Astrocyte of the hippocampus (primary cell): ENCODE measurements at places on chromosomes 13 and 19.

- DNase-seq = no peak
These were observed 119.6 kb downstream of the PRR20E start for GRCh38 chr13:57286511-57287098.

DNA sequence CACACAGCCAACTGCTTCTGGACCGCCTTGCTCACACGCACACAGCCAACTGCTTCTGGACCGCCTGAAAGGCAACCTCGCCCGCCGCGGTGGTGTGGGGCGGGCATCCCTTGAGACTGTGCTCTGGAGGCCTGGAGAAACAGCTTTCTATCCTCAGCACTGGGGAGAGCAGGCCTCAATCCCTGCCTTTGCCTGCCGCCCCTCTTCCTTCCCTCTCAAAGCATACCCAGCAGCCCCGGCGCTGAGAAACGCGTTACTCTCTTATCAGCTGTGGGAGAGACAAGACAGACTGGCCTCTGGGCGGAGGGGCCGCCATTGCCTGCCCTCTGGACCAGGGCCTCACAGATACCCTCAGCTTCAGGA is 2.9 kb downstream of the LIPE start:
- DNase-seq = no peak

- no peak for DNase-seq
These were observed 31.3 kb upstream of the FGF9 start for GRCh38 chr13:21639561-21639960.

- no peak for DNase-seq
These were observed 5.0 kb upstream of the C19orf25 start for GRCh38 chr19:1483979-1484428.

- DNase-seq = no peak
These were observed 9.8 kb downstream of the JOSD2 start for GRCh38 chr19:50501186-50501567.
